NCI-H510A treated with DMSO at 0.1 percent for 48 hours (cell line): ENCODE measurements at places on chromosomes 6 and 20.

- no peak for DNase-seq
Observed at GRCh38 chr6:44001318-44002066, 125.8 kb downstream of the MRPL14 start.

DNA sequence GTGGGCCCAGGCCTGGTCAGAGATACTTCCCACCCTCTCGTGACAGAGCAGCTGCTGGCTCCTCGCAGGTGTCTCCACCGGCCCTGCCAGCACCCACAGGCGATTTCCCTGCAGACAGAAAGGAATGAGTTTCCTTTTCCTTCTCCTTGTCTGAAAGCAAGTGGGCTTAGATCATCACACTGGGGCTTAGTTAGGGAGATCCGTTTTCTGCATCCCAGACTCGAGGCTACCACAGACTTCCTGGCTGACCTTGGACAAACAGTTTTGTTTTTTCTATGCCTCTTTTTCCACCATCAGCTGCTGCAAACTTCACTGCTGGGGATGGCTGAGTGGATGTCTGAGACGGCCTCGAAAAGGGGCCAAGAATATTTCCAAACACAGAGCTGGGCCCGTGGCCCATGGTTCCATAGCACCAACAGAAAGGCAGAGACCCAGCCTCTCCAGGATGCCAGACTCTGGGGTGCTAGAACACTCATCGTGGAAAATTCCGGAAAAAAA lies 86.5 kb downstream of the BANF2 start:
- DNase-seq = no peak

GRCh38 chr6:41036601-41037000 lies 2.4 kb downstream of the UNC5CL start:
- no peak for DNase-seq

GRCh38 chr6:14705841-14706377 lies 540.0 kb upstream of the JARID2 start:
- DNase-seq = no peak

DNA sequence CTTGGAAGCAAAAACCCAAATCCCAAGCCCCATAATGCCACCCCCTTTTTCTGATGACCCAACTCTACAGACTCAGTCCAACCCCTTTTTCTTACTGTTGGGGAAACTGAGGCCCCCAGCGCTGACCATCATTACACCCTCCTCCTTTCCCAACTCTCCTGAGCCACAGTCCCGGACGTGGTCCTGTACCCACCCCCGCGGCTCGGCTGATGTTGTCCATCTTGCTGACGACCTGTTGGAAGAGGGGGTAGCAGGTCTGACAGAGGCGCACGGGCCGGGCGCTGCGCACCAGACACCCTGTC lies 533 bp downstream of the OSTM1 start:
- DNase-seq = no peak
